ENCODE measurements at places on chromosomes 16 and 17.

DNA sequence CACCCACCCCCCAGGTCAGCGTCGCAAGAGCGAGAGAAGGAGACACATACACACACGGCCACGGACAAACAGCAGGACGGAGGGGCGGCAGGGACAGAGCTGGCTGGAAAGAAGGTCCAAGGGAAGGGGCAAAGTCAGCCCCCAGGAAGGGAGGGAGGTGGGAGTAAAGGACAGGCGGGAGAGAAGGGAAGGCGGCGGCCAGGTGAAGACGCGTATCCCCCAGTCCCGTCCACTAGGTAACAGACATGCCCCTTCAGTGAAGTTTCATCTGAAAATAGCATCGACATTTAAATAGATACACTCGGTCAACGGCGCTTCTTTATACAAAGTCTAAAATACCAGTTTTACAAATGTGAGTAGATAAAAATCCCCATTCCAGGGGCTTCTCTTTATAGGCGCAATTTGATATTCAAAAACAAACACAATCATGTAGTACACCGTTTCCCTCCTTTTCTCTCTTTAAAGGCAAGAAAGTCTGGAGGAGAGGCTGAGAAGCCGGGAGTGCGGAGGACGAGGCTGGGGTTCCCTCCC is 4.5 kb downstream of the CBX8 start:
- H3K36me3 ChIP-seq = peaks cover 3% of the 10 kb centered on the region
- peaks cover 61% of the 10 kb centered on the region for H3K4me1 ChIP-seq
- peak overlapping the region; percentile 71 for H3K27ac ChIP-seq
- DNase-seq = no peak
- H3K4me3 ChIP-seq = peak overlapping the region; percentile 20
- H3K27me3 ChIP-seq = peaks cover 81% of the 10 kb centered on the region

DNA sequence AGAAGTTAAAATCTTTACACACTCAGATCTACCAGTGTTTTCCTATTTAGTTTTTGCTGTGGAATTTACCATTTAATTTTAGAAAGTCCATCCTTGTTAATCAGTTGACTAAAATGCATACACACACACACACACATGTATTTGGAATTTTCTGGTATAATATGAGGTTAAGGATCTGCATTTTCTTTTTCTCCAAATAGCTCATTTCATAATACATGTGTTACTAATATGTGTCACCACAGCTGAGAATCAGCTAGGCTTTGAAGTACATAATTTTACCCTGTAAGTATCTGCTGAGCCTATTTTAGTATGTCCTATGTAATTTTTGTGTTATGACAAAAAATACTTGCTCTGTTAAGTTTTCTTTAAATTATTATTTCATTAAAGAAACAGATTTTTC is 143.2 kb downstream of the PHKB start:
- no peak overlapping the region for H3K4me3 ChIP-seq
- no peaks in the 10 kb centered on the region for H3K4me1 ChIP-seq
- H3K27me3 ChIP-seq = no peaks in the 10 kb centered on the region
- H3K36me3 ChIP-seq = peaks cover 43% of the 10 kb centered on the region

GRCh38 chr16:35574454-35575431 is 2115.3 kb downstream of the TP53TG3F start:
- H3K36me3 ChIP-seq = no peaks in the 10 kb centered on the region
- H3K4me1 ChIP-seq = no peaks in the 10 kb centered on the region
- no peak overlapping the region for H3K4me3 ChIP-seq
- peaks cover 17% of the 10 kb centered on the region for H3K27me3 ChIP-seq

- H3K27me3 ChIP-seq = peaks cover 87% of the 10 kb centered on the region
- peak overlapping the region; percentile 67 for H3K27ac ChIP-seq
- peak; percentile 47 for DNase-seq
- peak overlapping the region; percentile 64 for H3K4me3 ChIP-seq
Observed at GRCh38 chr16:86515777-86516622, 5.7 kb downstream of the FOXF1 start.

GRCh38 chr17:33667671-33668070 is 374.6 kb upstream of the ASIC2 start:
- no peaks in the 10 kb centered on the region for H3K27me3 ChIP-seq
- DNase-seq = peak; percentile 16
- H3K27ac ChIP-seq = no peak overlapping the region
- H3K4me1 ChIP-seq = peaks cover 5% of the 10 kb centered on the region
- no peak overlapping the region for H3K4me3 ChIP-seq

DNA sequence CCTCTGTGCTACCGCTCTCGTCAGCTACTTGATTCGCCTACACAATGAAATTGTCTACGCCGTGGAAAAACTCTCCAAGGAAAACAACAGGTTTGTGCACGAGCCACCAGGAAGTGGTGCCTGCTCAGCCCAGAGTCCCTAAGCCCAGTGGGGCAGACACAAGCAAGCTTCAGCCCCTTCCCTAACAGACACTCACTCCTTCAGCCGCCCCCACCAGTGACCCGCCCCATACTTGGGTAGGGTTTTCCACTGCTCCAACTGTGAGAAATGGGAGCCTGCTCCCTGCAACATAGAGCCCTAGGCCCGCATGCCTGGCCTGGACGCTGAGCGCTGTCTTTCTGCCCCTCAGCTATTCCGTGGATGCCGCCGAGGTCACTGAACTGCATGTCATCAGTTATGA is 28.6 kb upstream of the ENDOV start:
- peaks cover 100% of the 10 kb centered on the region for H3K36me3 ChIP-seq
- no peak overlapping the region for H3K27ac ChIP-seq
- no peak overlapping the region for H3K4me3 ChIP-seq

DNA sequence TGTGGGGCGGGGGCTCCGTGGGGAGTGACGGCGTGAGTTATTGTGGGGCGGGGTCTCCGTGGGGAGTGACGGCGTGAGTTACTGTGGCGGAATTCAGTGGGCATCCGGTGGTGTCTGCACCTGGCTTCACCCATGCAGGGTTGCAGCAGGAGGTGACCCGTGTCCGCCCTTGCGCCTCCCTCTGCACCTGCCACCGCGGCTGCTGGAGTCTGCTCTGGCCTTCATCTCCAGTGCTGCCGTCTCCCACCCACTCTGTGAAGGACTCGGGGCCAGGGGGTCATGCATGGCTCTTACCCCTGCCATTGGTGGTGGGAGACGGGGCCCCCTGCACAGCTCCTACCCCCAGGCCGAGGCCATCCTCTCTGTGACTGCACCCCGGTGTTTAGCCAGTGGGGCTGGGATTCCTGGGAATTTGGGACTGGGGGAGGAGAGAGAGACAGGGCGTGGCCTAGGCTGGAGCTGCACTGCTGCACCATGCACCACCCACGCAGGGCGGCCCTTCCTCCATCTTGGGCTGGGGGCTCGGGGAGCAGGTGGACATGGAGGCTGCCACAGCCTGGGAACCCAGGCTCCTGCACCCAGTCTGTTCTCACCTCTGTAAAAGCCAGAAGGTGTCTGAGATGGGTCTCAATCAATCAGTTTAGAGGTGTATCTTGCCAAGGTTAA is 1.3 kb upstream of the PABPN1L start:
- H3K27ac ChIP-seq = no peak overlapping the region
- H3K4me3 ChIP-seq = no peak overlapping the region
- peaks cover under 1% of the 10 kb centered on the region for H3K36me3 ChIP-seq

- no peaks in the 10 kb centered on the region for H3K27me3 ChIP-seq
- no peaks in the 10 kb centered on the region for H3K36me3 ChIP-seq
- no peaks in the 10 kb centered on the region for H3K4me1 ChIP-seq
- no peak overlapping the region for H3K4me3 ChIP-seq
Observed at GRCh38 chr16:10681310-10682308, 13.1 kb downstream of the TEKT5 start.

DNA sequence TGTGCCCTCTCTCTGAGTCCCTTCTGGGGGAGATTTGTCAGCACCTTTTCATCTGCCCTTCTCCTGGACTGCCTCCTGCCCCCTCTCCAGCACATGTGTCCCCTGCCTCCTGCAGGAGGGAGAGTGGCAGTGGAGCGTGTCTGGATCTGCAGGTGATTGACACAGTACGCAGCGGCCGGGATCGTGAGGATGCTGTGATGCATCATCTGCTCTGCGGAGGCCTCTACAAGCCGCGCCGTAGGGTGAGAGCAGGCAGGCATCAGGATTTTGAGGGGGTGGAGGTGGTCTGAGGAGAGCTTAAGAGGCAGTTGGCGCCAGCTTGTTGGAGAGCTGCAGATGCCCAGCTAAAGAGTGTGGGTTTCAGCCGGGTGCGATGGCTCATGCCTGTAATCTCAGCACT is 10.9 kb downstream of the SLC9A5 start:
- no peaks in the 10 kb centered on the region for H3K27me3 ChIP-seq
- no peak overlapping the region for H3K4me3 ChIP-seq
- H3K27ac ChIP-seq = no peak overlapping the region
- DNase-seq = no peak
- H3K4me1 ChIP-seq = no peaks in the 10 kb centered on the region

DNA sequence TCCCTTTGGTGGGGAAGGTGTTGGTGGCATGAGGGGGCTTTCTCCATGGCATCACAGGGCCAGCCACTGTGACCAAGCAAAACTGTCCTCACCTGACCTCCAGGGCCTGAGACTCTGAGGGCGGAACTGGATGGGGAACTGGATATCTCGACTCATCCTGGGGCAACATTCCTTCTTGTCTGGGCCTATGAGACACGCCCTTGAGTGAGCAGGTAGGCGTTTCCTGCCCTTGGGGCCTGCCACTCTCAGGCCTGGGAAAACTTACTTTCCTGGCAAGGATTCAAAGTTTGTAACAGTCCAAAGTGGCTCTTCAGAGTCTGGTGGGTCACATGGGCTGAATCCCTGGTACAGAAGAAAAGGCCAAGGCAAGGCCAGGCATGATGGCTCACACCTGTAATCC is 9.6 kb downstream of the MT1X start:
- H3K27me3 ChIP-seq = no peaks in the 10 kb centered on the region
- H3K36me3 ChIP-seq = no peaks in the 10 kb centered on the region
- no peak overlapping the region for H3K4me3 ChIP-seq
- H3K27ac ChIP-seq = no peak overlapping the region
- DNase-seq = no peak
- H3K4me1 ChIP-seq = peaks cover 4% of the 10 kb centered on the region

GRCh38 chr16:67672306-67672705 is 5.7 kb downstream of the C16orf86 start:
- H3K4me3 ChIP-seq = no peak overlapping the region
- no peak for DNase-seq
- H3K4me1 ChIP-seq = peaks cover 50% of the 10 kb centered on the region

DNA sequence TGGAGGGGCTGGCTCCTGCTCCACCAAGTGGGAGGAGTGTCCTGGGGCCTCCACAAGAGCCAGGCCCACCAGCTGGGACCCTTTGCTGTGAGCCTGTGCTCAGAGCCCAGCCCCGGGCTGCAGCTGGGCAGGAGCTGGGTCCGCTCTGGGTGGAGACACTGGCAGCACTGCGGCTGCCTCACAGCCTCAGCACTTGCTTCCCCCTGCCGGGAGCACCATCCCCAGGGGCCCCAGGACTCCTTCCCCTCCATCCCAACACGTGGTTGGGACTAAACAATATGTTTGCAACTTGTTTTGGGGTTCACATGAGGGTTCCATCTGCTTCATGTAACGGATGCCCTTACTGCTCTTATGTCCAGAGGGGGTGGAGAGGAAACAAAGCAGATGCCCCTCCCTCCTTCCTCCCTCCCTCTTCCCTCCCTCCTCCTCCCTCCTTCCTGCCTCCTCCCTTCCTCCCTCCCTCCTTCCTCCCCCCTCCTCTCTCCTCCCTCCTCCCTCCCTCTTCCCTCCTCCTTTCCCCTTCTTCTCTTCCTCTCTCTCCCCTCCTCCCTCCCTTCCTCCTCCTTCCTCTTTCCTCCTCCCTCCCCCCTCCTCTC is 16.3 kb upstream of the CBFA2T3 start:
- peaks cover 4% of the 10 kb centered on the region for H3K27me3 ChIP-seq
- peaks cover 5% of the 10 kb centered on the region for H3K4me1 ChIP-seq

GRCh38 chr17:18280766-18281371 is 20.4 kb downstream of the MIEF2 start:
- H3K36me3 ChIP-seq = peaks cover 100% of the 10 kb centered on the region
- H3K27me3 ChIP-seq = no peaks in the 10 kb centered on the region
- no peak overlapping the region for H3K4me3 ChIP-seq

- H3K27me3 ChIP-seq = no peaks in the 10 kb centered on the region
- peak overlapping the region; percentile 33 for H3K4me3 ChIP-seq
- H3K36me3 ChIP-seq = no peaks in the 10 kb centered on the region
- no peaks in the 10 kb centered on the region for H3K4me1 ChIP-seq
Observed at GRCh38 chr17:31311526-31311925, 2.3 kb downstream of the EVI2B start.

- DNase-seq = no peak
- no peaks in the 10 kb centered on the region for H3K4me1 ChIP-seq
- H3K36me3 ChIP-seq = no peaks in the 10 kb centered on the region
- H3K27me3 ChIP-seq = no peaks in the 10 kb centered on the region
- no peak overlapping the region for H3K4me3 ChIP-seq
Observed at GRCh38 chr17:61575352-61575975, 15.6 kb downstream of the NACA2 start.

GRCh38 chr17:79273660-79274059 is 199.0 kb downstream of the ENGASE start:
- DNase-seq = no peak
- no peak overlapping the region for H3K4me3 ChIP-seq
- H3K36me3 ChIP-seq = no peaks in the 10 kb centered on the region
- H3K27ac ChIP-seq = no peak overlapping the region
- no peaks in the 10 kb centered on the region for H3K4me1 ChIP-seq

DNA sequence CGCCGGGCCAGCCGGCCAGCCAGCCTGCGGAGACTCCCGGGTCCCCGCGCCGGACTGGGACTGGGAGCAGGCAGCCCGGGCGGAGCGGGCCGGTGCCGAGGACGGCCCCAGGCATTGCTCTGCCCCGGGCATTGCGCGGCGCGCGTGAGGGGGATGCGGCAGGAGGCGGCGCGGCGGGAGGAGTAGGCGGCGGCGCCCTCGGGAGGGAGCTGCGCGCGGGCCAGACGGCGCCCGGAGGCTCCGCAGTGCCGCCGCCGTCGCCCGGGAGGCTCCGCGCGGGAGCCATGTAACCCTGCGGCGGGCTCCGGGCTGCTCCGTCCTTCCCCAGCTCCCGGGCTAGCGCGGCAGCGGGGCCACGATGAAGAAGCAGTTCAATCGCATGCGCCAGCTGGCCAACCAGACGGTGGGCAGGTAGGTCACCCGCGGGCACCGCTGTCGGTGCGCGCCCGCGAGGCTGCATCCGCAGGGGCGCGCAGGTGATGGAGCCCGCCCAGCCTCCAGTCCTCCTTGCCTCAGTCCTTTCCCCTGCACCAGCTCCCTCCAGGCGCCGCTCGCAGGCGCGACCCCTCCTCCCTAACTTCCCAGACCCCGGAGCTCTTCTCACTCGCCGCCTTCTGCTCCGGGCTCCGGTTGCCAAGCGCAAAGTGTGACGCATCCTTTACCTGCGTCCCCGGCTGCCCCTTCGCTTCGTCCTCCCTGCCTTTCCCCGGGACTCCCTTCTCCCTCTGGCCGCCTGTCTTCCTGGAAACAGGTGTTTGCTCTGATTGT is at the start of gene ARHGAP44:
TSS of gene ARHGAP44 (plus strand) at position 18 of the 768 bp plus-strand sequence. CDS start at position 359, 341 bp downstream.
- H3K27me3 ChIP-seq = peaks cover 43% of the 10 kb centered on the region
- H3K27ac ChIP-seq = peak within 1 kb of the TSS; percentile 72
- DNase-seq = peak; percentile 73
- no peaks in the 10 kb centered on the region for H3K36me3 ChIP-seq
- peak within 1 kb of the TSS; percentile 82 for H3K4me3 ChIP-seq
